Transverse colon (tissue), 4 donors: ENCODE measurements at places on chromosomes 5 and 9. TPM values are rescaled to one million over a fixed set of nuclear protein-coding genes. Genes with fewer than 3 reads are reported as not detected.

Gene NUTM2G
- not detected for total RNA-seq

Gene STKLD1
- not detected for total RNA-seq

Gene IFNA2
- total RNA-seq, result not detected

Gene RNF180
- total RNA-seq, result 3.5 TPM

Gene PCDHGA2
- total RNA-seq, result 1.4 TPM

Gene SPOUT1
- 48.3 TPM for total RNA-seq

Gene MARCHF11
- total RNA-seq, result not detected

Gene LCP2
- 29.2 TPM for total RNA-seq

Gene EXOSC2
- total RNA-seq, result 17.1 TPM

Gene KCNV2
- not detected for total RNA-seq

Gene FOXD4L4
- total RNA-seq, result 0.75 TPM

Gene PCDHA10
- total RNA-seq, result not detected

Gene ZNF618
- total RNA-seq, result 8.6 TPM

Gene CD14
- 42.9 TPM for total RNA-seq

Gene FBXL17
- 99.5 TPM for total RNA-seq

Gene SEPTIN8
- total RNA-seq, result 55.7 TPM

Gene BRD8
- total RNA-seq, result 168 TPM

Gene BAAT
- total RNA-seq, result not detected

Gene S1PR3
- 13.5 TPM for total RNA-seq

Gene BDP1
- 49.4 TPM for total RNA-seq

Gene PCDHA8
- 1.2 TPM for total RNA-seq

Gene PDCD1LG2
- total RNA-seq, result not detected

Gene PGM5
- 78.2 TPM for total RNA-seq

Gene NSA2
- total RNA-seq, result 28.4 TPM

Gene WNT8A
- total RNA-seq, result not detected

Gene CSF1R
- total RNA-seq, result 15.2 TPM

Gene TRIM7
- total RNA-seq, result 7.5 TPM

Gene CYLC2
- total RNA-seq, result not detected

Gene ADRB2
- 3.5 TPM for total RNA-seq

Gene CTXN3
- not detected for total RNA-seq
